ENCODE measurements at places on chromosomes 6 and 20.

DNA sequence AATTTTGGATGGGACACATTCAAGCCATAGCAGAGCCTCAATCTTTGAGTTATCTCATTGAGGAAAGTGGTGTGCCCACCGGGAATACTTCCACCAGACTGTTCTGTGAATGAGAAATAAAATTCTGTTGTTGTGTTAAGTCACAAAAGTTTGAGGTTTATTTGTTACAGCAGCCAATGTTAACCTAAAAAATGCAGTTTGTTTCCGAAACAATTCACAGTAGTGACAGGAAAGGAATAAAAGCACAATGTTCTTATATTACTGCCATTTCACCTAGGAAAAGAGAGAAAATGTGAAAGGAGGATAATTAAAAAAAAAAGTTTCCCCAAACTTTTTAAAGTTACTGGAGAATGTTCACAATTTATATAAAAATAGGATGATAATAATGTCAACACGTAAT lies 344.6 kb downstream of the CD83 start:
- DNase-seq = no peak

DNA sequence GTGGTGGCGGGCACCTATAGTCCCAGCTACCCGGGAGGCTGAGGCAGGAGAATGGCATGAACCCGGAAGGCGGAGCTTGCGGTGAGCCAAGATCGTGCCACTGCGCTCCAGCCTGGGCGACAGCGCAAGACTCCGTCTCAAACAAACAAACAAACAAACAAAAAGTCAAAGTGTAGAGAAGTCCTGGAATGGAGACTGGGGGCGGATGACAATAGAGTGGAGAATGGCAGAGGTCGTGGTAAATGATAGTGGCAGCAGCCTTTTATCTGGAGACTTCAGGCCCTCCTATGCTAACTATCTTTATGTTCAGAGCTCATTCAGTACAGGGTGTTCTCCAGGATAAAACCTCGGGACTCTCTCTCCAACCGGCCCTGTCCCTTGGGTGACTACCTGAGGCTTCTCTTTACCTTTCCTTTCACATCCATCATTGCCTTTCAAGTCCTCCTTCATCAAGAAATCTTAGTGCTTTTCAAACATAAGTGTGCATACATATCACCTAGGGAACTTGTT lies 1.4 kb upstream of the FKBPL start:
- DNase-seq = no peak

DNA sequence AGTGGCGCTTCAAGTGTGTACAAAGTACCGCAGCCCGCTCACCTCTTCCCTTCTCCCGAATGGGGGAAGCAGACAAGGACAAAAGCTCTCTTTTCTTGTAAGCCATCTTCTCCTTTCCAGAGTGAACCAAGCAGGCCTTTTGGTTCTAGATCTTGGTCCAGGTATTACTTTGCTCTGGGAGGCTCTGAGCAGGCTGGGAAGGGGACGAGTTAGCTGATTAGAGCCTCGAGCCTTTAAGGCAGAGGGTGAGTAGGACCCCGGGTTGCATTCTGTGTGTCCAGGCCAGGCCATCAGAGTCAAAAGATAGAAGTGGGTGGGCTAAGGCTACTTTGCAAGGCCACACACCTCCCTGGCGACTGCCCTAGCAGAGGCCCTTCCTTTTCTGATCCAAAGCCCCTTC lies 57.6 kb downstream of the GTF2H5 start:
- no peak for DNase-seq

DNA sequence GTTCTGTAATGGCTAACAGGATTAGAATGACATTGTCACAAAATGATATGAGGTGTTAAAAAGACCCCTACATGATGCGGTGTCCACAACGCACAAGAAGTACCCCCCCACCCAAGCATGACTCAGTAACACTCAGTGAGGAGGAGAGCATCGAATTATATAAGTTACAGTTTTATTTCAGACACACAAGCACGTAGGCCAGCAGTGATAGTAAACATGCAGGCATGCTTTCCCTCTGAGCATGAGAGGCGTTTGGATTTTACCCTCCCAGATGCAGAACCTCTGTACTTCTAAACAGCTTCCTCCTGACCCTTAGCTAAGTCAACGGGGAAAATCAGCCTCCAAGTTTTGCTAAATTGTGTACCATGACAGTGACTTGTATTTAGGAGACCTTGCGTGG lies 23.9 kb downstream of the GNAS start:
- DNase-seq = no peak

DNA sequence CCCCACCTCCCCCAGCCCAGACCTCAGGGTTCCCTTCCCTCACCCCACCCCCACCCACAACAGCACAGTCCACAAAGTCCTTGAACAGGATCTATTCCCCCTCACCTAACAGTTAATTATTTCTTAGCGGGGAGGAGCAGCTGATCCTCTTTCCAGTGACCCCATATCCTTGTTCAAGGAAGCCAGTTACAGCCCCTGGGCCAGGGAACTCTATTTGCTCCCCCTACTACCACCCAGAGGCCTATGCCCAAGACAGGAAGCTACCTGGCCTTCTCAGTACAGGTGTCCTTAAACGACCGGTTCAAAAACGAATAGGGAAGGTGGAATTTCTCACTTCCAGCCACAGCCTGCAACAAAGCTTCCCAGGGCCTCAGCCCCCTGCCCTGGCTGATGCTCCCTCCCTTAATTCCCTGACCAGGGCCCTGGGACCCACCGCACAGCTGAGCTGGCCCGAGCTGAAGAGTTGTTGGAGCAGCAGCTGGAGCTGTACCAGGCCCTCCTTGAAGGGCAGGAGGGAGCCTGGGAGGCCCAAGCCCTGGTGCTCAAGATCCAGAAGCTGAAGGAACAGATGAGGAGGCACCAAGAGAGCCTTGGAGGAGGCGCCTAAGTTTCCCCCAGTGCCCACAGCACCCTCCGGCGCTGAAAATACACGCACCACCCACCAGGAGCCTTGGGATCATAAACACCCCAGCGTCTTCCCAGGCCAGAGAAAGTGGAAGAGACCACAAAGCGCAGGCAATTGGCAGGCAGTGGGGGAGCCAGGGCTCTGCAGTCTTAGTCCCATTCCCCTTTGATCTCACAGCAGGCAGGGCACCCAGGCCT lies 778 bp downstream of the MCCD1 start:
- DNase-seq = no peak

DNA sequence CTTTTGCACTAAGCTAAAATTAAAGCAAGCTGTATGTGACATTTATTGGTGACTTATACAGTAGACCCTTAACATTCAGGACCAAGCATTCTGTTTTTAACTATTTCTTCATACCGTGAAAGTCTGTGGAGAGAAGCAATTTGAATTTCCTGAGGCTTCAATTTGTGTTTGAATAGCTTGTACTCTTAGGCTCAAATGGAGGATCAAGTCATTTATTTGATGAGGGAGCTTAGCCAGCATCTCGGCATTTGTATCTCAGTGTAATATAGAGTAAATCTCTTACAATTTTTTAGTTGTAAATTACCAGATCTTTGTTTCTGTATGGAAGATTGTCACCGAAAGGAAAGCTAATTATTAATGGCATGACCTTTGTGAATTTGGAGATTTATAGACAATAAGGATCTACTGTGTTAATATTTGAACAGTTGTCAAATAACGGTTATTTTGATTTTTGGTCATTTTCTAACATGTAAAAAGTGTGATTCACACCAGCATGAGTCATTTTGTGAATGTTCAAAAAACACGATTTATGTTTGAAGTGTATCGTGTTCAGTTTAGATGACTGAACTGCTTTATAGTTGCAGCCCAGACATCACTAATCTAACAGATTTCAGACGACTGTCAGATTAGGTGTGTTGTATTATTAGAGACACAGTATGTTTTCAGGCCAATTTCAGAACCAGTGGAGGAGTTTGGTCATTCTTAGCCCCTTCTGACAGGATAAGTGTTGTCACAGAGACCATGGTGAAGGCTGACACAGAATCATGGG lies 332.9 kb downstream of the CDKAL1 start:
- DNase-seq = no peak

- DNase-seq = no peak
Measured at GRCh38 chr20:37347347-37347823, 1.4 kb downstream of the SRC start.
